Stimulated activated CD8-positive, alpha-beta memory T cell treated with anti-CD3 and anti-CD28 coated beads, Interleukin-7, amount 100 ng/mL, for 48 hours (primary cell): ENCODE measurements at places on chromosomes 2 and 18.

DNA sequence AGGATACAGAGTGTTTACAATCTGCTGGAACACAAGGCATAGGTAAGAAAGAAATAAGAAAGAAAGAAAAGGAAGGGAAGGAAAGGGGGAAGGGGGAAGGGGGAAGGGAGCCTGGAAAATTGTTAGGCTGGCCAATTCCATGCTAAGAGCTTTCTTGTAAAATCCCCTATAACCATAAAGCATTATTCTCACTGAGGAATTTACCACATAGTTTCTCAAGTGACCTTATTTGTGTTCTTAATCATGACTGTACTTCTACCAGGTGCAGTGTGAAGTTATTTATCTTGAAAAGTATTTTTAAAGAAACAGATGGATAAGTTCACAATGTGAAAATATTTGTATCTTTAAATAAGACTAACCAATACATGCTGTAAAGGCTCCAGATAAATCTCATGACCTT, 39.2 kb upstream of the KIDINS220 start:
- DNase-seq = no peak

DNA sequence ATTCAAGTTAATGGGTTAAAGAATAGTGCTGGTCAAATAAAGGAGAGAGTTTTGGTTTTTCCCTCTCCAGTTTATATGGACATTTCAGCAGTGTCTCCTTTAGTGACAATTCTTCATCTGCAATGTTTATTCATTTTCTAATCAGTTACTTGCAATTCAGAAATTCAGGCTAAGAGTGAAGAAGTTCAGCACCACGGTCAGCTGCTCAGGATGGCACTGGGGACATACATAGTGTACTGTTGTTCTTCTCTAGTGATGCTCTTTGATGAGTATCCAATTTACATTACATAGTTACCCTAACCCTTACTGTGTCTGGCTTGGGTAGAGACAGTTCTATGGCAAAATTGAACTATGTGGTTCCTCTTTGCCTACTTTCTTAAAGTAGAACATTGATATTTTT, 412.7 kb downstream of the CNTNAP5 start:
- DNase-seq = no peak

GRCh38 chr2:15560140-15560987, 770 bp downstream of the NBAS start:
- no peak for DNase-seq

DNA sequence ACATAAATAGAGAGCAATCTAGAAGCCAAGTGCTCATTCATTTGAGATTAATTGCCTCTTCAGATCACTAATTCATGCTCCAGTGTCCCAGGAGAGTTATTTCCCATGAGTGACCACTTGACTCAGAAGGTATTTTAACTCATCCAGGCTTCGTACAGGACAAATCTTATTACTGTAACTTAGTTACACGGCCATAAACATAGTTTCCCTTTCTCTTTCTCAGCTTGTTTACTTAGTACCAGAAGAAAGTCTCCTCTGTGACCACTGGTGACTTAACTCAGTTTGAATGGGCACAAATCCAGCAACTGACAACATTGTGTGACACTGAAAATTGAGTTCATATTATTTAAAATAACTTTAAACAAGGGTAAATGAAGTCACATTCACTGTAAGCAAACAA, 25.3 kb downstream of the MMADHC start:
- no peak for DNase-seq

- DNase-seq = no peak
Observed at GRCh38 chr2:69253611-69254301, 133.3 kb downstream of the GFPT1 start.

- no peak for DNase-seq
Observed at GRCh38 chr2:235669983-235670962, 176.4 kb downstream of the AGAP1 start.

DNA sequence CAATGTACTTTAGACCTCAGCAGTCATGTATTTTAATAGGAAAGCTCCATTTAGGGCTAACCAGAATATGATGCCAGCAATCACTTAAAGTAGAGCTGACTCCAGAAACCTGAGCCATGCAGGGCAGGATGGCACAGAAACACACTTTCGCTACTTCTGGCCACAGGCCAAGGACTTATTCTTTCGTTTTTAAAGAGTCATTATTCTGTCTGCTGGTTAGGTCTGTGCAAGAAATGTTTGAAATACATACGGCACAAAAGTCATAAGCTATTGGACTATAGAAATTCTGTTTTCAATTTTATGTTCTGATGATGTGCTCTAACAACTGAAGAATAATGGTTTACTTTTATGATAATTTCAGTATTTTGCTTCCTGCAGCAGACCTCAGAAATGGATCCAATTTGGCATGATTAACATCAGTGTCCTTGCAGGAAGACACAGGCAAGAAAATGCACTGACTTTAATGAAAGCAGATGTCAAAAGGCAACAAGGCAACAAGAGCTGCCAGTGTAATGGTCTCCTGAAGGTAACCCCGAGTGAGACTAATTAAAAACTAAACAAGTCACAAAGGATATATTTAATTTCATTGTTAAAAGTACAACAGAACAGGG, 114.4 kb upstream of the CHRNA1 start:
- no peak for DNase-seq

- no peak for DNase-seq
Observed at GRCh38 chr2:235986361-235986760, 181.8 kb downstream of the GBX2 start.

DNA sequence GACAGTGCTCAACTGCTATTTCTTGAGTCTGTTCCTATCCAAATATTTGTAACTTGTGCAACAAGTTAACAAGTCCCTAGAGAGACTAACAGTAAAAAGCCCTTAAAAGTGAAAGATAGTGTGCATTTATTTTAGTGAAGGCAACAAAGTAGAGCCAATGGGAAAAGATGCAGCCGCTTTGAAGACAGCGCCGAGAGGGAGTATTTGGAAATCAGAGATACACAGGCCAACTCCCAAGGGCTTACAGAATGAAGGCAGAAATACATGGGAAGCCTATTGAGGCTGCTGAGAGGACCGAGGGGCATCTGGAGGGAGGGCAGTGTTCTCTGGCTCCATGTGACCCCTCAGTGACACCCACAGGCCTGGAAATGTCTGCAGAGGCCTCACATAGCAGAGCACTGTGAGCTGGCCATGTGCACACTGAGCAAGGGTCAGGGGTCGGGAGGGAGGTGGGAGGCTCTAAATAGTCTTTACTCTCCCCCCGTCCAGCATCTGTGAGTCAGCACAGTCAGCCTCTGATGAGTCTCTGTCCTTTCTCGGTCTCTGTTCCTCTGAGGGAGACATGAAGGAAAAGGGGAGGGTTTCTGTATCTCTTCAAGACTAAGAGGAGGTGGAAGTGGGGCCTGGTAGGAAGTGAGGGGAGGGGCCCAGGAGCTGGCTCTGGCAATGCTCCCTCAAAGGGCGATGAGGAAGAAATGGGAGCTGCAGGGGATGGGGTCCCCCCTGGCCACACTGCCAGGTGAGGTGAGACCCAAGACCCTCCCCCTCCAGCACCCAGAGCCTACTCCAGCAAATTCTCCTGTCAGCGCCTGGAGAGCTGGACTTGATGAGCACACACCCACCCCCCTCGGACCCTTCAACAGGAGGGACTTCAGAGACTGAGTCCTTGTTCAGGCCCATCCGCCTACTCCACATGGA, 133.6 kb downstream of the SP3 start:
- DNase-seq = no peak

GRCh38 chr18:24602201-24602600, 141.8 kb downstream of the HRH4 start:
- no peak for DNase-seq

DNA sequence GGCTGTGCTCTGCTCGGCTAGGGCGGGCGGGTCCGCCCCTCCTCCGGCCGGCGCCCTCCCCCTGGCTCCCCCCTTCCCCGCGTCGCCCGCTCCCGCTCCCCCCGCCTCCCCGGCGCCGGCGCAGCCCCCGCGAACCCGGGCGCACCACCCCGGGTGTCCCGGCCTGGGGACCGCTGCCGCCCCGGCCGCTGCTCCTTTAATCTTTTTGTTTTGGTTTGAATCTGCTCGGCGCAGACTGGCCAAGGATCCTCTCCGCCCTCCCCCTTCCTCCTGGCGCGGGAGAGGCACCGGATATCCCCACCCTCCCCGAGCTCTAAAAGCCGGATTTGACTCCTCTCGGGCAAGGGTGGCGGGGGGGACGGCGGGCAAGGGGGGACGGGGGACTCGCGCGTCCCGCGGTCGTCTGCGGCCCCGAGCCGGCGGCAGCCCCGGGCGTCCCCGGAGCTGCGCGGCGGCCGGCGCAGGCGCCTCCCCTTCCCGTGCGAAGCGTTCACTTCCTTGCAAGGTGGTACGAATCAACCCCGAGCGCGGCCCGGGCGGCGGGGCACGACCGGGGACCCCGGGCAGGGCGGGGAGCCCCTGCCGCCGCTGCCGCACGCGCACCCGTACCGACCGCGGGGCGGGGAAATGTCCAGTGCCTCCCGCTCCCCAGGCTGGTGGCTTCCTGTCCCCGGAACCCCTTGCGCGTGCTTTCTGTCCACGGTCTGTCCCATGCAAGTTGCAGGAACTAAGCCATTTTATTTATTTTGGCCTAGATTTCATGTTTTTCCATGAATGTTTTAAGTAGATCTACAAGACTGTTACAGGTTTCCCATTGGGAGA, at the start of gene PTGR3:
TSS of gene PTGR3 (minus strand) at position 11 of the 822 bp plus-strand sequence. CDS start 81 bp downstream, outside the sequence.
- peak; percentile 73 for DNase-seq

DNA sequence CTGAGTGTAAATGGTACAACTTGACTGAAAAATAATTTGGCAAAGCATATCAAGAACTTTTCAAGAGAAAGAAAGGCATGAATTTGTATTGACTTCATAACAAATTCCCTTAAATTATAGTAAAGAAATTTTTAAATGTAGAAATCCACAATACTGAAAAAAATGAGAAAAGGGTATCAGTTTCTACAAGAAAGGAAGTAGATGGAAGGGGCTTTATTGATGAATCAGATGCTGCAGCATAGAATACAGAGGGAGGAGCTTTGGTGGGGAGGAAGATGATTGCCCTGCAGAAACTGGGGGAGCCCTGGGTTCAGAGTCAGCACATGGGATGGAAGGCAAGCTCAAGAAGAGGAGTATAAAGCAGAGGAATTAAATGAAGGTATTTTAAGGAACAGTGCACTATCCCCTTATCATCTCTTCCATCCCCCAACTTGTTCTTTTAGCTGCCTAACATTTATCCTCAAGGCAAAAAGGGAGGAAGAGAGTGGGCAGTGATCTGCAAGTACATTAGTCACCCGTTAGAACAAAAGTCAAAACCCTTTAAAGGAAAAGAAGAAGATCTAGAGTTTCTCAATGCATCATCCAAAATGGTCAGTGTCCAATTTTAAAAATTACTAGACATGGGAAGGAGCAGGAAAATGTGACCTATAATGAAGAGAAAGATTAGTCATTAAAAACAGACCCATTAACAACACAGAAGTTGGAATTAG, 77.7 kb downstream of the KCTD18 start:
- no peak for DNase-seq

- DNase-seq = no peak
Observed at GRCh38 chr18:55116863-55117262, 157.6 kb upstream of the CCDC68 start.

- no peak for DNase-seq
Observed at GRCh38 chr2:152445791-152446201, 110.8 kb downstream of the FMNL2 start.

DNA sequence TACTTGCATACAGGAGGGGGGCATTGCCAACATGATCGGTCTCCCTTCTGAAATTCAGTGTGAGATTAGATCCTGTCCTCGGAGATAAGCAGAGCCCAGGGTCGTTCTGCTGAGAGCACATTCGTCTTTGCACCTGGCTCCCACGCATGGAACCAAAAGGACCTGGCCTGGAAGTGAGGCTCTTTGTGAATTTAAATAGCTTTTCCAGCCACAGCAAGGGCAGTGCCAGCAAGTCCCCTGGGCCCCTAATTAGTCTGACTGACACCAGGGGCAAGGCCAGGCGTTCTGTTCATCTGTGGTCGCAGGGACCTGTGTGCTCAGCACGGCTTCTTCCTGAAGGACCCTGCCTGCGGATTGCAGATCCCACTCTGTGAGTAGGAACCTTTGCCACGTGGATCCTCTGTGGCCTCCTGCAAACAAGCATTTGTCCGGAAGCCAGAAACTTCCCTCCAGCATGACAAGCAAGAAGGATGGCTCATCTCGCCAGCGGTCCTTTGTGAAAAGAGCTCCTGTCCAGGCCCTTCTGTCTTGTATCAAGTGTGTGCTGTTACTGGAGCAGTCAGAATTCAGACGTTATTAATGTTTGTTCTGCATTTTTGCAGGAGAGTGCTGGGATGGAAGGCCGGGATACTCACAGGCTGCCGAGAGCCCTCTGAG, 128.7 kb downstream of the TPO start:
- no peak for DNase-seq

GRCh38 chr2:197124639-197125390, 185.8 kb downstream of the ANKRD44 start:
- DNase-seq = no peak

DNA sequence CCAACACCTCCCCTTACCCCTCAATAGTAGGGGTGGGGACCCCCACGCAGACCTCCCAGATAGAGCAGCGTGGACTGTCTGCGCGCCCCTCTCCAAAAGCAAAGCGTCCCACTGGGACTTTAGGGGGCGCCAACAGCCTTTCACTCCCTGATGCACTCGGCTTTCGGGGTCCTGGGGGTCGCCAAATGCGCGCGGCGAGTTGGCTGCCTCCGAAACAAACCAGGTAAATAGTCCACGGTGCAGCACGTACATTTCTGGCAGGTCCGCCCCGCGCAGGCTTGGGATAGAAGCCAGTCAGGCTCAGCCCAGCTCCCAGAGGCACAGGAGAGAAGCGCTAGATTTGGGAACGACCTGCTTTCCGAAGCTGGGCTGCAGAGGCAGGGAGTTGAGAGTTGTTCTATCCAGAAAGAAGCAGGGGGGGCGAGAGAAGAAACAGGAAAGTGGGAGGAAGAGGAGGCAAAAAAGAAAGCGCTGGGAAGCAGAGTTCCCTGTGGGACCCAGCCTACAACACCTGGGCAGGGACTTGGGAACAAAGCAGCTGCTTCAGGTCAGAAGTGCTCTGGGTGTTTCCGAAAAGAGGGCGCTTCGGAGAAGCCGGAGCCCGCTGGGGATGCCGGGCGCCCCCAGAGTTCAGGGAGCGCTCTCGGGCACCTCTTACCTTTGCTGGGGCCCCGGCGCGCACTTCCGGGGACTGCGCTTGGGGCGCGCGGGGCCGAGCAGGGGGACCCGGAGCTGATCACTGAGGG, 544 bp downstream of the EVA1A start:
- no peak for DNase-seq

- DNase-seq = no peak
Observed at GRCh38 chr2:165428926-165429325, 40.6 kb upstream of the CSRNP3 start.

DNA sequence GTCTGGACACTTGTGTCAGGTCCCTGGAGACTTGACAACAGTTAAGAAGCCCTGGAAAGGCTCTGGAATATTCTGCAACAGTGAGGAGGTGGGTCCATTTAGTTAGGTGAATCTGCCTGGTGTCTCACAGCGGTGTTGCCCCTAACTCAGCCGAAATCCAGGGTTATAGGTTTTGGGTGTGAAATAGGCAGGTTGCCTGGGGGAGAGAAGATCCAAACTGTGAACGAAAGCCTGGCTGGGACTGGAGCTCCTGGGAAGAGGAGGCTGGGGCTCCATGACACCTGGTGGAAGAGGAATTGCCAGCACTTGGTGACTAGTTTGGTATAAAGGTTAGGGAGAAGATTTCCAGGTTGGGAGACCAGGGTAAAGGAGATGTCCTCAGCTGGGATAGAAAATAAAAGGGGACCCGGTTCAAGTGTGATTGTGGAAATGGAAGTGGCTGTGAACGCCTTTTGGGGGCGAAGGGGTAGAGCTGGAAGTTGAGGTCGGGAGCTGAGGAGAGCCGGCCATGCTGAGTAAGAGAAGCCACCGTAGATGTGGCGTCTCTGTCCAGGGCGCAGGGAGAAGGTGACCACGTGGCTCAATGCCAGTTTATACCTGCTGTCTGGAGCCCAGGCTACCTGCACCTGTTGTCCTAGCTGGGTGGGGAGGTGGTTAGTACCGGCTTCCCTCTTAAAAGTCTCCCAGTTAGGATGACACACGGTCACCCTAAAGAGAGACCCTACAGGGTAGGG, 3.0 kb upstream of the GAREM2 start:
- no peak for DNase-seq
